NCI-H526 treated with DMSO at 0.1 percent for 48 hours (cell line): ENCODE measurements at places on chromosomes 7 and 10.

DNA sequence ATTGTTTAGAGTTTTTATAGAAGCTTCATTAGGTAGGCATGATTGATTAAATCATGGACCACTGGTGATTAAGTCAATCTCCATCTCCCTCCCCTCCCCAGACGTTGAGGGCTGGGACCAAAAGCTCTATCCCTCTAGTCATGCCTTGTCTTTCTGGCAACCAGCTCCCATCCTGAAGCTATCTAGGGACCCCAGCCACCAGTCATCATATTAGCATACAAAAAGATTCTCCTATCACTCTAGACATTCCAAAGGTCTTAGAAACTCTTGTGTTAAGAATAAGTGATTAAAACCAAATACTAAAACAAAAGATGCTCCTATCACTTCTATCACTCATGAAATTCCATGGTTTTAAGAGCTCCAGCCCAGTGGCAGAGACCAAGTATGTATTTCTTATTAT lies 178.2 kb downstream of the RAPGEF5 start:
- DNase-seq: no peak

- no peak for DNase-seq
These were observed 195.5 kb downstream of the SLC25A13 start for GRCh38 chr7:96126382-96126781.

DNA sequence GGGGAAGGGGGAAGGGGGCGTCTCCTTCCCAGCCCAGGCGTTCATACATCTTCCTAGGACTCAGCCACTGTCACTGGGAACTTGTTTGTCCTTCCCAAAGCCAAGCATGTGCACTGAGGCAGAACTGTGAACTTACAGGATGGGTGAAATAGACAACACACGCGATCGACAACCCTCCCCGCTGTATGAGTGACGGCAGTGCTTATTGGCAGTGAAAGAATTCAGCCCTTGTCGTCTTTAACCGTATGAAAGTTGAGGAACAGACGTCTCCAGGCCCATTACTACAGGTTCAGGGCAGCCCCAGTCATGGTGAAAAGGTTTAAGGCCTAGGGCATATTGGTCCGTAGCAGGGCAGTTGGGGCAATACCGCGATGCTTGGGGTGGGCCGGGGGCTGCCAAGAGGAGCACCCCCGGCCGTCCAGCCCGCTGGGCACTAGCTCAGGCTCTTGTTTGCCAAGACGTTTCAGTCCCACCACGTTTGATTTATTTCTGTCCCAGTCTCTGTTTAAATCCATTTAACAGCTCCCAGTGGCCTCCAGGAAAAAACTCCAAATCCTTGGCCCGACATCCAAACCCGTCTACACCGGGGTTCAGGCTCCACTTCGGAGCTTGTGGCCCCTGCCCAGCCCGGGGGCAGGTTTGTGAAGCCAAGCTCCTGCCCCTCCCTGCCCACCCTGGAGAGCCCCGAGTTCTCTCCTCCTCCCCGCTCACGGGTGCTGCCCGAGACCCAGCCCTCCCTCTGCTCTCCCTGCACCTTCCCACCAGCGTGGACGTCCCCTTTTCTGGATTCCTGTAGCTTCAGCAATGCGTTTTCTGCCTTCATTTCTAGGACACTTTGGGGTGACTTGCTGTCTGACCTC lies 159.8 kb downstream of the DNAJB6 start:
- no peak for DNase-seq

DNA sequence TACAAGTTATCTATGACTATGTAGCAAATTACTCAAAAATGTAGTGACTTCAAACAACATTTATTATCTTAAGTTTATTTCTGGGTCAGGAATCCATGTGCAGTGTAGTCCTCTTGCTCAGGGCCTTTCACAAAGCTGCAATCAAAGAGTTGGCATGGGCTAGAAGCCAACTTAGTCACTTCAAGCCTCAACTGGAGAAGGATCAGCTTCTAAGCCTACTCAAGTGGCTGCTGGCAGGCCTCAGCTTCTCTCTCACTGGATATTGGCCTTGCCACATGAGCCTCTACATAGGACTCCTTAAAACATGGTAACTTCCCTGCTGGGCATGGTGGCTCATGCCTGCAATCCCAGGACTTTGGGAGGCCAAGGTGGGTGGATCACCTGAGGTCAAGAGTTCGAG lies 5.0 kb upstream of the NFE2L3 start:
- no peak for DNase-seq

DNA sequence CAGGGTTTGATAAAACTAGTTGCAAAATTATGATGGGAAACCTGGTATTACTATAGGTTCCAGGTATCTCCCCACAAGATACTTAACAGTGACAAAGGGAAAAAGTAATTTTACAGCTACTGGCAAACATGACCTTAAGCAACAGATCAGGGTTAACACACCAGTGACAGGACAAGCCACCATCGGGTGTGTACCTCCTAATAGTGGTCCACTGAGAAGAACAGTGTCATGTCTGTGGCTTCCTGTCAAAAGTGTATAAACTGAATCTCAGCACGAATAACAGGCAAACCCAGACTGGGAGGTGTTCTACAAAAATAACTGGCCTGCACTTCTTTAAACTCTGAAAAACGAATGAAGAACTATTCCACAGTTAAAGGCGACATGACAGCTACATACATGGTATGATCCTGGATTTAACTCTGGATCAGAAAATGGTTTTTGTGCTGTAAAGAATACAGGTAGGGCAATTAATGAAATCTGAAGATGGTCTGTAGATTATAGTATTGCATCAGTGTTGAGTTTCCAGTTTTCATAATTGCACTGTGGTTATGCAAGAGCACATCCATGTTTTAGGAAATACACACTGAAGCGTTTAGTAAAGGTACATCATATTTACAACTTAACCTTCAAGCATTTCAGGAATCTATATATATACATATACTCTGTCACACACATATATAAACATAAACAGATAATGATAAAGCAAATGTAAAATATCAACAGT lies 32.0 kb upstream of the ARMS2 start:
- no peak for DNase-seq

GRCh38 chr10:35789996-35790395 lies 147.9 kb upstream of the FZD8 start:
- DNase-seq: no peak

DNA sequence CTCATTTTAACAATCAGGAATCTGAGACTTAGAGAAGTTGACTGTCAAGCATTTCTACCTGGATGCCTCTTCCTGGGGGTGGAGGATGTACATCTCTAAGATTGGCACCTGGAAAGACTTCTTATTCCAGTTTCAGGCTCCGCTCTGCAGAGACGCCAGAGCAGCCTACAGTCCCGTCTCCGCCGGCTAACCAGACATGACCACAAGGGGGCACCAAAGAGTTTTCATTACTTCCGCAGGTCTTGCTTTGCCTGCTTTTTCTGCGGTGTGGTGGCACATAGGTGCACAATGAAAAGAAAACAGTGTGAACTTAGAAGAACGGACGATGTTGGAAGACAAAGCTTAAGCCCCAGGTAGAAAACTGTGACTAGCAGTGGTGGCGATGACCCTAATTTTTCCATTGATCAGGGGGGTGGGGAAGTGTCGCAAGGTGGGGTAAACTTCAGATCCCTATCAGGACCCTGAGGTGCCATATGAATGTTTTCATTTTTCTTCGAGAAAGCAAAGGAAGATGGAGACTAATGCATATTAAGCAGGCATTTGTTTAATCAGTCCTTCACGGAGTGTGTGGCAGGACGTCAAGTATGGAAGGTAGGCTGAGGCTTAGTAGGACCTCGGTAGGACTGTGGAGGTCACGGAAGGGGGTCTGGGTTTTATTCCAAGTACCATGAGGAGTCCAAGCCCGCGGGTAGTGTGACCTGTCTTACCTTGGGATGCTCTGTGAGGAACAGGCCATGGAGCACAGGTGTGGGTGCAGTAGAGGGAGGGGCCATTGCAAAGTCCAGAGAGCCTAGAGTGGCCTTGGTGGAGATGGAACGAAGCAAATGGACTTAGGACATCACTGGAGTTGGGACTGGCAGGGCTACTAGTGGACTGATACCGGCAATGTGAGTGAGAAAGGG lies 60.1 kb upstream of the SORCS3 start:
- peak; percentile 18 for DNase-seq

- DNase-seq: no peak
These were observed 658.0 kb upstream of the NRG3 start for GRCh38 chr10:81216949-81217348.

- no peak for DNase-seq
These were observed 391.8 kb downstream of the CALN1 start for GRCh38 chr7:72020311-72020710.

DNA sequence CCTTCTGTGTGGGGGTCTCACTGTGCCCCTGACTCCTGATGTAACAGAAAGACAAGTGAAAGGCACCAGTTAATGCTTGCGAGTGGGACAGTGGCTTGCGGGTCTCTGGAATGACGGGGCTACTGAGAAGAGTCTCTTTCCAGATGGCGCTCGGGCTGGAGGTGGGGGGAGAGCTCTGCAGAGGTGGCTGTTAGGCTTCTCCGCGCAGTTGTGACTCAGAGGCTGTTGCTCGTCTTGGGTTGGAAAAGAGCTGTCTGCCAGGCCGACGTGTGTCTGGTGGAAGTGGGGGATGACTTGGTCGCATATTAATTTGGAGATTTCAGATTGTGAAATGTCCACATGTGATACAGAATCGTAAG lies 27.9 kb upstream of the SH2B2 start:
- DNase-seq: no peak

- no peak for DNase-seq
These were observed 72.6 kb downstream of the PARD3 start for GRCh38 chr10:34742456-34742855.

DNA sequence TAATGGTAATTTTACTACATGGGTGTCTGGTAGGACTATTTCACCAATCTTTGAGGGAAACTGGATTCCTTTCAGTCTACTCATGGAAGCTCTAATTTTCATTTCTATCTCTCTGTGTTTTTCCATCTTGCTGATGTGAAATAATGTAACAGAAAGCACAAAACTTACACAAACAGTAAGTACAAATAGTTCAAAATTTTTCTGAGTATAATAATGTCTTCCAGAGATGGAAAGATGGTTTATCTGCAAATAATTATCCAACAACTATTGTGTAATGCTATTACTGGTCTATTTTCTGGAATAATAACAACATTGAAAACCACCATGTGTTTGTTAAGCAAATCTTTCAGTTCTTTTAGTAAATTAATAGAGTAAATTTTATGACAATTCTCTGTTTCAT lies 565.8 kb upstream of the MGMT start:
- DNase-seq: no peak

DNA sequence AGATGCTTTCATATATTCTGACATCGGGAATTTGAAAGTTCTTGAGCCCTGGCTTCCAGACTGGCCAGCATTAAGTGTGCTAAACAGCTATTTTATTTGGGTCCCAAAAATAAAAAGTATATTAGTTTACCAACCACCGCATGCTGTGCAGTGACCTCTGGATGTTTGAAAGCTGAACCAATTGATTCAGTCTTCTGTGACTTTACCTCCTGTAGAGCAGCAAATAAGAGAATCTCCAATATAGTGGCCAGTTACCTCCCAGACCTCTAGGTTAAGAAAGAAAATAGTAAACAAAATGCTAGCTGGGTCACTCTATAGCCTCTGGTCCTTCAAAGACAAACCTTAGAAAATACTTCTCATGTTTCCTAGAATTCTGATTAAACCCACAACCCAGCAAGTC lies 424.6 kb upstream of the NFE2L3 start:
- DNase-seq: no peak

GRCh38 chr10:63716016-63716580 lies 194.9 kb downstream of the REEP3 start:
- DNase-seq: no peak

GRCh38 chr10:5774987-5775620 lies 38.1 kb downstream of the GDI2 start:
- DNase-seq: no peak

DNA sequence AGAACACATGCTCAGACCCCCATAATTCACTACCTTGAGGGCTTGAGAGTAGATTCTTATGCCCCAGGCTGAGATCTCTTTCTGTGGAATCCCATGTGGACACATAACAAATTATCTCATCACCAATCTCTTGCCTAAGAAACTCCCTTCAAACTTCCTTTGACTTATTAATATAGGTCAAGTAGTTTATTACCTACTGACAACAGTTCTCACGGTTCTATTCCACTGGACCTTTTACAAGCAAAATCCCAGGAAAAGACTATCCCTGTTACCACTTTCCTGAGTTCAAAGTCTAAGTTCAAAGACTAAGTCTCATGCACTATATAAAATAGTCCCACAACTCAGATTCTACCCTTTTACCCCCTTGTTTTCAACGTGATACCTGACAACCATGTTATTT lies 754.7 kb downstream of the SUGCT start:
- no peak for DNase-seq

- no peak for DNase-seq
These were observed 1.8 kb upstream of the IKZF1 start for GRCh38 chr7:50302486-50303334.

- DNase-seq: no peak
These were observed 142.0 kb downstream of the CELF2 start for GRCh38 chr10:11159543-11160215.

GRCh38 chr10:80599424-80599847 lies 61.7 kb downstream of the SH2D4B start:
- peak; percentile 32 for DNase-seq

GRCh38 chr7:102439963-102440795 lies 6.8 kb downstream of the ORAI2 start:
- no peak for DNase-seq
